ENCODE measurements at places on chromosomes 5 and 9.

GRCh38 chr5:172424808-172425207 is 29.5 kb downstream of the SH3PXD2B start:
- no peak for DNase-seq

- no peak for DNase-seq
Observed at GRCh38 chr9:94837404-94837803, 110.9 kb downstream of the AOPEP start.

DNA sequence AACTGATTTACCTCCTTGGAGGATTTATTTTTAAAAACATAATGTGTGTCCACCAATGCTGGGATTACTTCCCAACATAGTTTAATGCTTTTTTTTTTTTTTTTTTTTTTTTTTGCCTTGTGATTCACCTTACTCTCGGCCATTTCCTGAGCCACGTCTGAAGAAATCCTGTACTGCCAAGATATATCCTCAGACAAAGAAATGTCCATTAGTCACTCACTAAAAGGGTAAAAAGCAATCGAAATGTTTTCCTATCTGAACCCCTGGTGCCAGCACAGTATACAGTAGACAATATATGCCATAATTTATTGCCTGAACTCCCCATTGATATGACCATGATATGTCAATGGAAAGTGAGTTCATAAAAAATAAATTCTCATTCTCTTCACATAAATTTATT is 344.1 kb downstream of the BNC2 start:
- no peak for DNase-seq

- no peak for DNase-seq
Observed at GRCh38 chr9:8905731-8906130, 1106.2 kb upstream of the DMAC1 start.

- no peak for DNase-seq
Observed at GRCh38 chr9:88075506-88075905, 62.8 kb downstream of the SPATA31C2 start.

GRCh38 chr5:64765804-64766504 is 2.5 kb downstream of the SREK1IP1 start:
- DNase-seq: no peak

DNA sequence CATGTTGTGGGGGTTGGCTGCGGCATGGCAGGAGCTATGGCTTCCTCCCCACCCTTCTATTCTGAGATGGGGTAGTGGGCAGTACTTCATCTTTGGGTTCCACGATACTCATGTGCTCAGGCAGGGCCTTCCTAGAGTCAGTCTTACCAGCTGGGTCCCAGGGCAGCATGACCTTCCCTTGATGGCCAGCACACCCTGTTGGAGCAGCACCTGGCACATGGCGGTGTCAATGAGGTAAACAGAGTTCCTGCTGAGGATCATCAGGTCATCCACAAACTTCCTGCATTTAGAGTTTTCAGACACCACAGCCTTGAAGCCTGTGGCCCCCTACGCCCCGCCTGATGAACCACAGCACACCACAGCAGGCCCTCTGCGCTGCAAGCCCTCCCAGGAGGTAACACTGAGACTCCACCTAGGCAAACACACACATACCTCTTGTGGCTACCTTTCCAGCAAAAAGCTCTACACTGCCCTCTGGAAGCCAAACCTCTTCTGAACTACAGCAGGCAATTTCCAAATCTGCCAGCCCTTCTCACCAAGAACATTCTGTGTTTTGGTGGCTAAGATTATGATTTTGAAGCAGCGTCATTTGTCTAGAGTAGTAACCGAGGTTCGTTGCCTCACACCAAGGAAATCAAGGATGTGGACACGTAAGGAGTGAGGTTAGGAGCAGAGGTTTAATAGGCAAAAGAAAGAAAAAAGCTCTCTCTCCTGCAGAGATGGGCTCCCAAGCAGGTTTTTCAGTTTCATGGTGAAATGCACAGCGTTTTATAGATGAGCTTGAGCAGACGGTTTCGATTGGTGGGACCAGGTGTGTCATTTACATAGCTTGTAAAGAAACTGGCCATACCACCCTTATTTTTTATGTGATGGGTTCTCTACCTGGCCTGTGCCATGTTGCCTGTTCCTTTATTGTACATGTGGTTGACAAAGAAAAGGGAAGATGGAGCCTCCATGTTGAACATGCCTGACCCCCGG is 20.3 kb upstream of the TMEM174 start:
- DNase-seq: no peak

GRCh38 chr9:36443581-36443980 is 43.5 kb upstream of the RNF38 start:
- no peak for DNase-seq

- no peak for DNase-seq
Observed at GRCh38 chr5:39192450-39193160, 26.8 kb downstream of the FYB1 start.

GRCh38 chr5:90528601-90529193 is 687 bp downstream of the LYSMD3 start:
- DNase-seq: no peak

All from stimulated activated CD8-positive, alpha-beta memory T cell treated with anti-CD3 and anti-CD28 coated beads, Interleukin-7, amount 100 ng/mL, for 1 hour (primary cell).